DND-41 (cell line): ENCODE measurements at places on chromosomes 4 and X.

DNA sequence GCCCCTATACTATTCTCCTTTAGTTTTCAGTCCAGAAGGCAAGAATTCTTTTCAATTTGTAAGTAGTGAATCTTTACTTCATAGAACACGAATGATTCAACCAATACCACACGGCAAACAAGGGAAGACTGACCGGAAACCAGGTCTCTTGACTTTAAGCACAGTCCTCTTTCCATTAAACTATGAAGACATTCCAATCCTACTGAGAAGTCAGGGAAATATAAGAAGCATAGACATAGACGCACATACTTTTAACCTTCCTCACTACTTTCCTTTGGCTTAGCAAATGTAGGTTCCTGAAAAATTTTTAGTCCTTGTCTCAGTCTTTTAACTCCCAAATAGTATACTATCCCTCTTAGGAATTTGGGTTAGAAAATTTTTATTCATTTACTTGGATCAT, 9.1 kb downstream of the CHRDL1 start:
- no peak for DNase-seq

- DNase-seq = peak; percentile 18
These were observed 153.8 kb upstream of the AGA start for GRCh38 chr4:177596035-177596434.

GRCh38 chr4:59180161-59180560, 2020.0 kb upstream of the ADGRL3 start:
- DNase-seq = no peak

- no peak for DNase-seq
These were observed 150.4 kb downstream of the MID1 start for GRCh38 chrX:10470009-10470408.

GRCh38 chr4:133638751-133639150, 489.7 kb downstream of the PCDH10 start:
- DNase-seq = no peak

- no peak for DNase-seq
These were observed 131.4 kb downstream of the TRAM1L1 start for GRCh38 chr4:116953947-116954346.

GRCh38 chrX:74450803-74451449, 29.6 kb downstream of the SLC16A2 start:
- no peak for DNase-seq

DNA sequence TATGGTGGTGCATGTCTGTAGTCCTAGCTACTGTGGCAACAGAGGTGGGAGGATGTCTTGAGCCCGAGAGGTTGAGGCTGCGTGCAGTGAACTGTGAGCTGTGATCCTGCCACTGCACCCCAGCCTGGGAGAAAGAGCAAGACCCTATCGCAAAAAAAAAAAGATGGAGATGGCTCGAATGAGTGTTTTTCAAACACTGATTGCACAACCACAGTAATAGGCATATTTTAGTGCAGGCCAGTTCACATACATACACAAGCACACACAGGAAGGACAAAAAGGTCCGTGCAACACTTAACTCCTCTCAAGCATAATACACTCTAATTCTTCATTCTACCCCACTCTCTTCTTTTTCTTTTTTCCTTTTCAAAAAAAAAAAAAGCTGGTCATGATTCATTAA, 5.1 kb downstream of the EFHC2 start:
- DNase-seq = no peak

DNA sequence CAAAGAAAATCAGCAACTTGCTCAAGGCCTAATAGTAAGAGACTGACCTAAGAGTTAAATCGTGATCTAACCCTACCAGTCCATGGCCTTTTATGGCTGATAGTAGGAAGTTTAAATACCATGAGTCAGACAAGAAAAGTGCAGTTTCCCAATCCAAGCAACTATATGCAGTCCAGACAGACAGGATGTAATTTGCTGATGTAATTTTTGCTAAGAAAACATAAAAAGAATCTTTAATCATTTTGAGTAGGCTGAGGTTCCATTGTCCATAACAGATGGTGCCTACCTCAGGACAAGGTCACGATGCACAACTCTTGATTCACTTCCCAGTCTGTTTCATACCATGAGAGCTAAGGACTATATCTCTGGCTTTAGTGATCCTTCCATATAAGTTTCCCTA, 317.5 kb upstream of the GRIA3 start:
- no peak for DNase-seq

- DNase-seq = no peak
These were observed 53.4 kb upstream of the COL25A1 start for GRCh38 chr4:109355835-109356234.

DNA sequence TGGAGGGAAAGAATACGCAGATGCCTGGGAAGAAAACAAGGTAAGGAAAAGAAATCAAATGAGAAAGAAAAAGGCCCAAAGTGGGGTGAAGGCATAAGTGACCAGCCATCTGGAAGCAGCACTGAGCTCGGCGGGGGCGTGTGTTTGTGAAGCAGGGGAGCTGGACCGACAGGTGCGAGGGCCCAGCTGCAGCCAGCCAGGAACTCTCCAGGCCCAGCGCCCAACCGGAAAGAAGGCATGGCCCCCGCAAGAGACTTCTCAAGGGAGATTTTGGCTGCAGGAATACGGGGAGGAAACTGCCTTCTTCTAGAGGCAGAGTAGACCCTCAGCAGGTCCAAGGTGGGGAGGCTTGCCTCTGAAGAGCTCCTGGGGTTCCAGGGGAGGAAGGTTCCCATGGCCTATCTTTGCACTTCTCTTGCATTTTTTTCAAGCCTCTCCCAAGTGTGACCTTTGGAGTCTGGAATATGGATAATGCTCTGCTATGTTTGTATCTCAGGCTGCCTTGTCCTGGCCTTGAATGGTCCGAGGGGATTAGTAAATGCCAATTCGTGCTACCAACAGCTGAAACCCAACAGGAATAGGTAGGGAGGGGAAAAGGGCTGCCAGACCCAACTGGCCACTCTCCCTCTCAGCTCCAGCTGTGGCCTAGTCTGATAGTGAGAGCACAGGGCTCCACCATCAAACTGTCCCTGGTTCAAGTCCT, 10.8 kb upstream of the CITED1 start:
- DNase-seq = no peak

DNA sequence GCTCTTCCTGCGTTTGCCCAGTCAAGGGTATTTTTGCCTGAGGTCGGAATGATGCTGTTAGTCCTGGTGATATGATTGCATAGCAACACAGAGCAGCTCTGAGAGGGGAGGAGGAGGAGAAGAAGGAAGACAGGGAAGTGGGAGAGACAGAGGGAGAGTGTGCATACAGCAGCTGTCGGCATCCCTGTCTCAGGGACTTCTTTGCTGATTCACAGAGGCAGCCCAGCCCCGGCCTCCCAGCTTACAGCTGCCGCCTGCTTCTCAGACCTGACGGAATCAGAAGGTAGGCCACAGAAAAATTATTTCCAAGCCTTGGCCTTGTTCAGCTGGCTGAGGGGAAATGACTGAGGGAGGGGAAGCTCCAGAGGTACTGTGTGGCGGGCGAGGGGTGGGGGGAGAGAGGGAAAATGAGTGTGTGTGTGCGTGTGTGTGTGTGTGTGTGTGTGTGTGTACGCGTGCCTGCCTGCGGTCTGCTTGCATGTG, 319 bp downstream of the DRP2 start:
- DNase-seq = peak; percentile 8

- no peak for DNase-seq
These were observed 242.7 kb downstream of the SCFD2 start for GRCh38 chr4:53123171-53123570.

- no peak for DNase-seq
These were observed 3.7 kb downstream of the TAF7L start for GRCh38 chrX:101287402-101287801.

- DNase-seq = no peak
These were observed 130.8 kb upstream of the SMIM31 start for GRCh38 chr4:164623099-164623498.

- DNase-seq = no peak
These were observed 273.7 kb upstream of the NOCT start for GRCh38 chr4:138741766-138742377.

GRCh38 chr4:26217961-26218676, 102.7 kb upstream of the RBPJ start:
- no peak for DNase-seq

DNA sequence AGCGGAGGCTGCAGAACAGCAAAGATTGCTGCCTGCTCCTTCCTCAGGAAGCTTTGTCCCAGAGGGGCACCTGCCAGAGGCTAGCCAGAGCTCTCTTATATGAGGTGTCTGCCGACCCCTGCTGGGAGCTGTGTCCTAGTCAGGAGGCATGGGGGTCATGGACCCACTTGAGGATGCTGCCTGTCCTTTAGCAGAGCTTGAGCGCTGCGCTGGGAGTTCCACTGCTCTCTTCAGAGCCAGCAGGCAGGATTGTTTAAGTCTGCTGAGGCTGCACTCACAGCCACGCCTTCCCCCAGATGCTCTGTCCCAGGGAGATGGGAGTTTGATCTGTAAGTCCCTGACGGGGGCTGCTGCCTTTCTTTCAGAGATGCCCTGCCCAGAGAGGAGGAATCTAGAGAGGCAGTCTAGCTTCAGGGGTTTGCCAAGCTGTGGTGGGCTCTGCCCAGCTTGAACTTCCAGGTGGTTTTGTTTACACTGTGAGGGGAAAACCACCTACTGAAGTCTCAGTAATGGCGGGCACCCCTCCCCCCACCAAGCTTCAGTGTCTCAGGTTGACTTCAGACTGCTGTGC, 10.9 kb downstream of the DCK start:
- peak; percentile 87 for DNase-seq

GRCh38 chrX:39214387-39215126, 413.3 kb downstream of the MID1IP1 start:
- DNase-seq = no peak

DNA sequence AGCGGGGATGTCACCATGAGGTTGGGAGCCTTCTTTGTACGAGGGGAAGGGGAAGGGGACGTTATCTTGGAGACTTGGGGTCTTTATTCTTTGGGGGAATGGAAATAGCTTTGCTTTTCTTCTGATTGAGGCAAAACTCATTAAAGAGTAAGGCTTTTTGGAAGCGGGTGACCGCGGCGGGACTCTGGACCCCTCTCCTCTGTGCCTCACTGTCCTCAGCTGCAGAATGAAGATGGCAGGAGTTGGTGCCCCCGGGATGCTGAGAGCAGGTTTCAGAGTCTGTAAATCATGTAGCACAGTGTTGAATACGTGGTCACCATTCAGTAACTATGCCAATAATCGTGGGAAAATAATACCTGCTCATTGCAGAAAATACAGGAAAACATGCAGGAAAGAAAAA, 32.1 kb downstream of the HTT-AS start:
- DNase-seq = no peak

GRCh38 chr4:138263247-138263816, 21.2 kb upstream of the SLC7A11 start:
- DNase-seq = no peak

- peak; percentile 91 for DNase-seq
These were observed 3.2 kb downstream of the CXorf65 start for GRCh38 chrX:71103110-71103983.
